ENCODE measurements at places on chromosomes 6 and 20.

- no peak for DNase-seq
These were observed 214.2 kb downstream of the COL19A1 start for GRCh38 chr6:70080443-70081070.

GRCh38 chr6:154579485-154579884, 69.0 kb upstream of the CNKSR3 start:
- no peak for DNase-seq

- DNase-seq: no peak
These were observed 267.4 kb upstream of the CDH4 start for GRCh38 chr20:60984666-60985065.

GRCh38 chr6:116476002-116476678, 15.0 kb downstream of the CALHM6 start:
- no peak for DNase-seq

DNA sequence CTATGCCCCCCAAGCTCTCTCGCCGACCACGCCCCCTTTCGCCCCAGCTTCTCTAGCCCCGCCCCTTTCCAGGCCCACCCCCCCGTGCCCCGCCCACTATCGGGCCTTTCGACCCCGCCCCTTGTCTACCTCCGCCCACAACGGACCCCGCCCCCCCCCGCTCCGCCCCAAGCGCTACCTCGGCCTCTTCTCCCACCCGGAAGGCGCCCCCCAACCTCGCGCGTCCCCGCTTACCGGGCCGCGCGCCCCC, 200 bp downstream of the ZBTB22 start:
- DNase-seq: no peak

DNA sequence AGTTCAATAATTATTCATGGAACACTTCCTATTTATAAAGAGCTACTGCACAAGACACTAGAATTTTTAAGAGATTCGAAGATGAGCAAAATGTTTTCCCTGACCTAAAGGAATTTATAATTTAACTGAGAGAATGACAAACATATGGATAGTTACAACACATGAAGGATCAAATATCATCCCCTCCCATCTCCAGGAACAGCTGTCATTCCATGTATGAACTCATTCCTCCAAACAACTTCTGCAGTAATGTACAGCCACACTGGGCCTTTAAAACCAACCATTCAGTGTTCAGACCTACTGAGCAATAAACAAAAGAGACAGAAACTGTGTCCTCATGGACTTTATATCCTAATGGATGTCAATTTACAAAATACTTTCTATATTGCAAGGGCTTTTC, 87.8 kb downstream of the KIF16B start:
- DNase-seq: no peak

DNA sequence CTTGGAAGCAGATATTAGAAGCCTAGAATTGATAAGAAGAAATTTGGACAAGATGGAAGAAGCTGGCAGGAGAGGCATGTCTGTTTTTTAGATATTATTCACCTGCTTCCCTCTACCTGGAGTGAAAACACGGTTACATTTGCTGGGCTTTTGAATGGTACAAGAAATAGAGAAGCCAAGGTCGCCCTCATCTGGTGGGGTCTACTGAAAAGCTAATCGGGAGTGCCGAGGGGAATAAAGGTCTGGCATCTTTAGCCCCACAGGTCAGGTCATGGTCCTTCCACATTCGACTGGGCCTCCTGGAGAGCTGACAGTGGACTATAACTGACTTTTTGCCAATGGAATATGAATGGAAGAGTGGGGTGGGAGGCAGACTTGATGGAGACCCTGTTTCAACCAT, 4.6 kb upstream of the C2 start:
- DNase-seq: no peak

- DNase-seq: no peak
These were observed 376.0 kb upstream of the HS3ST5 start for GRCh38 chr6:114718716-114719270.

DNA sequence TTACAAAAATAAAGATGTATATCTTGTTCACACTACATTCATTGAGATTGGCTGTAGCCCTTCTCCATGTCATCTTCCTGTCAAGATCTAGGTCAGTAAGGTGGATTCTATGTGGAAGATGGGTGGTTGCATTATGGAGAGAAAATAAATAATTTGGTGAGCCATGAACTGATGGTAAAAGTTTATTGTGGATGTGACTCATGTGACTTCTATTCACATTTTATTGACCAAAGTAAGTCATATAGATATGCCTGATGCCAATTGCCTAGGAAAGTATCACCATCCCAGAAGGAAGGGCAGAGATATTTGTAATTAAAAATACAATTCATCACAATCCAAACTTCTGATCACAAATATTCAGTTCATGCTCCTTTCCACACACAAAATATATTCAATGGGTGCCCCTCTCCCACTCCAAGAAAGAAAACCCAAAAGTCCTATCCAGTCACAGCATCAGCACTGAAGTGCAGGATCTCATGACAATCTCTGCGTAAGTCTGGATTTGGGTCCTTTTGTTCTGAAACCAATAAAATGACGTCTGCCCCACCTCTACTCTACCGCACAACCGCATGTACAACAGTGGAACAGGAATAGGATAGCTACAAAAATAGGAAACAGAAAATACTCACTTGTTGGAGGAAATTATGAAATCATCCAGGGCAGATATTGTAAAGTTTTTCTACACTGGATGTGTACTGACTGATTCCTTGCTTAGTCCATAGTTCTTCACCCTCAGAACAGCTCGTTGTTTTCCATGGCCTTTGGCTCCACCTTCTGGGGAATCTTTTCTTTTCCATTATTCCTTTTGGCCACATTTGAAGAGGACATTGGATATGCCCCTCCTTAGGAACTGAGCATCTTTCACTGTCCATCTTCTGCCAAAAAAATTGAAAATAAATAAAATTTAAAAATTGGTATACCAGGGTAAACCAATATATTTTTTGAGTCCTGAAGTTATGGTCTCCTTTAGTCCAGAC, 16.1 kb upstream of the SLC17A3 start:
- no peak for DNase-seq

- no peak for DNase-seq
These were observed 220.8 kb downstream of the BCAS1 start for GRCh38 chr20:53849471-53850059.

DNA sequence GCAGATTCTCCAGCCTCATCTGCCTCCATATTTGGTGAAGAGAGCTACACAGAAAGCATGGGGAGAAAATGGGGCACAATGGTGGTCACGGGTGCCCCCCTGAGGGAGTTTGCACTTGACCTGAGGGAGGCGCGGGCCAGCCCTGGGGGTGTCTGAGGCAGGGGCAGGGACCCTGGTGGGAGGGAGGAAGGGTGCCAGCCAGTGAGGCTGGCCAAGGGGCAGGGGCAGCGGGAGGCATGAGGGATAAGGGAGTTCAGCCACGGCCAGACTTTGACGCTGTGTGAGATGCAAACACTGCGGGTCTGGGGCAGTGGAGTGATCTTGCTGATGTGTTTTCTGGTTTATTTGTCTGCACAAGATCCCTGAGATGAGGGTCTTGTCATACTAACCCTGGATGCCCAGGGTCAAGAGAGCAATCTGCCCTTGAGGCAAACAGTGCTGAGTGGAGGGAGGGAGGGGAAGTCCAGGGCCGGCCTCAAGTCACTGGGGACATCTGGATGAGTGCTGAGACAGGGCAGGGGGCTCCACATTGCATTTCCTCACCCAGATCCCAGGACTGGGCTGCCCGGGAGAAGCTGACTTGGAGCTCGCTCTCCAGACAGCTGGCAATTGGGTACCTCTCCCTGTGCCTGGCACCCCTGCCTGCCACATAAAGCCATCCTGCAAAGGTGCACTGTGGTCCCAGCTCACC, 8.8 kb upstream of the PCMTD2 start:
- DNase-seq: no peak

DNA sequence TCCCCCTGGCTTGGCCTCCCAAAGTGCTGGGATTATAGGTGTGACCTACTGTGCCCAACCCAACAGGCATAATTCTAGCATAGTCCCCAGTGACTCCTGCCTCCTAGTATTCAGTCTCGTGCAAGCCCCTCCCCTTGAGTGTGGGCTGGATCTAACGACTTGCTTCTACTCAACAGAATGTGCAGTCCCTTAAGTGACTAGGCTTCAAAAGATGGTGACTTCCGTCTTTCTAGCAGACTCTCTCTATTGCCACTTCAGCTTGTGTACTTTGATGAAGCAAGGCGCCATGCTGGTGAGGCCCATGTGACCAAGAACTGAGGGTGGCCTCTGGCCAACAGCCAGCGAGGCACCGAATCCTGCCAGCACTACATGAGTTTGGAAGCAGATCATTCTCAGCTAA, 109.6 kb upstream of the TRAF3IP2 start:
- DNase-seq: no peak

DNA sequence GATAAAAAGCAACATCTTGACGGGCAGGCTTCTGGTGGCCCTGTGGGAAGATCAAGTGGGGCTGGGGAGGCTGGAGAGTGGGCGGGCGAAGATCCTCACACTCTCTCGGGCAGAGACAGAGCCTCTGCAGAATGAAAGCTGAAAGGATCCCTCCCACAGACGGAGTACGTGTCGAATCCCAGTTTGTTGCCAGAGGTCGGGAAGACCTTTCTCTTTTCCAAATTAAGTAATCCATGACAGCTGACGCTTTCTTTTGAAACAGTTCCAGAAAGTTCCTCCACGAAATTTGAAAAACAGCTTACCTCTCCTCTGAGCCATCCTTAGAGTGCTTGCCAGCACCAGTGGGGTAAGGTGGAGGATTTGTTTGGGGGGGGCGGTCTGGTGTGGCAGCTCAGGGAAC, 155.6 kb upstream of the SMLR1 start:
- no peak for DNase-seq

DNA sequence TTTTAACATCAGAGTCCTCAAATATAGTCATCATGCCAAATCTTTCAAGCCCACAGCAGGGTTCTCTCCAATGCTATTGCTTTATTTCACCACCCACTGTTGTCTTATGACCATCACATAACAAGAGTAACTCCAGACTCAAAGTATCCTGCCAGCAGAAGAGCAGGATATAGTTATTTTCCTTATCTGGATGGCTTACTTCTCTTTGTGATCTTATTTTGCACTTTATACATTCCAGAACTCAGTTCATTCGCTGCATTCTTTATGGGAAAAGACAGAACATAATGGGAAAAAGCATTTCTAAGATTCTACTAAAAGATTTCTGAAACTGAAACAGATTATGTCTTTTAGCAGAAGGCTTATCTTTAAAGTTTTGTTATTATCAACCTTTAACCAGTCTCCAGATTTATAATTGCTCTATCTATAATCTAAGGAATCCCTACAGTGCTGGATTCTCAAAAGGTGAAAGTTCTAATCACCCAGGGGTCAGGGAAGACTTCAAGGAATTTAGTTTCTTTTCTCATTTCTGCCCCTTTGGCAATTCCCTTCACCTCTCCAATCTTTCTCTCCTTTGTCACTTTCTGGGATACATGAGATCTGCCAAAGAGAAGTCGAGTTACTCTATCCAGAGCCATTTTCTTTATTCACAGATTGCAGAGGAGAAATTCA, 190.4 kb downstream of the TPBG start:
- no peak for DNase-seq

GRCh38 chr6:148317739-148318138, 24.9 kb upstream of the SASH1 start:
- DNase-seq: no peak

- DNase-seq: no peak
These were observed 140.4 kb upstream of the COL21A1 start for GRCh38 chr6:56387621-56388414.

DNA sequence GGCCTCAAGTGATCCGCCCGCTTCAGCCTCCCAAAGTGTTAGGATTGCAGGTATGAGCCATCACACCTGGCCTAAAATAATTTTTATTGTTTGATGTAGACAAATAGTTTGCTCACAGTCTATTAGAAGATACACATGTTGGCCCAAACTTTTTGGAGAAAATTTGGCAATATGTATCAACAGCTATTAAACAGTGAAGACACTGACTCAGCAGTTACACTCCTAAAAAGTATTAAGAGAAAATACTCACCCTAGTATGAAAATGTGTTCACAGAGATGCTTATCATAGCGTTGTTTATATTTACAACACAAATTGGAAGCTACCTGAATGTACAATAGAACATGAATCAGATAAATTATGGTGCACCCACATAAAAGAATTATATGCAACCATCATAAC, 173.1 kb downstream of the WDR27 start:
- DNase-seq: no peak

DNA sequence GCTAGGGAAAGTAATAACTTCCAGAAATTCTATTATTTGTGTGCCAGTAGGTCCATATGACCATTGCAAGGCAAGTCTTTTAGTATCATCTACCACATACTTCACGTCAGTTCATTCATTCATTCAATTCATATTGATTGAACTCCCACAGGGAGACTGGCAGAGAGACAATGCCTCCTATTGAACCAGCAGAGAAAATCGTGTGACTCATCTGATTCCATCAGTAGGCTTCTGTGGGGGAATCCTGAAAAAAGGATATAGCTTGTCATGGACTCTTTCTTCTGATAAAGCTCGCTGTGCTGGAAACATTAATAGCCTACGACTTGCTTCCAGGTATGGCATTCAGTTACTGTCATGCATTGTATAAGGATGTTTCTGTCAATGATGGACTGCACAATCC, 45.3 kb upstream of the CNR1 start:
- no peak for DNase-seq

- no peak for DNase-seq
These were observed 319.1 kb downstream of the ARHGAP18 start for GRCh38 chr6:129390900-129391299.

GRCh38 chr6:3195695-3196497, 31.6 kb downstream of the TUBB2B start:
- no peak for DNase-seq

DNA sequence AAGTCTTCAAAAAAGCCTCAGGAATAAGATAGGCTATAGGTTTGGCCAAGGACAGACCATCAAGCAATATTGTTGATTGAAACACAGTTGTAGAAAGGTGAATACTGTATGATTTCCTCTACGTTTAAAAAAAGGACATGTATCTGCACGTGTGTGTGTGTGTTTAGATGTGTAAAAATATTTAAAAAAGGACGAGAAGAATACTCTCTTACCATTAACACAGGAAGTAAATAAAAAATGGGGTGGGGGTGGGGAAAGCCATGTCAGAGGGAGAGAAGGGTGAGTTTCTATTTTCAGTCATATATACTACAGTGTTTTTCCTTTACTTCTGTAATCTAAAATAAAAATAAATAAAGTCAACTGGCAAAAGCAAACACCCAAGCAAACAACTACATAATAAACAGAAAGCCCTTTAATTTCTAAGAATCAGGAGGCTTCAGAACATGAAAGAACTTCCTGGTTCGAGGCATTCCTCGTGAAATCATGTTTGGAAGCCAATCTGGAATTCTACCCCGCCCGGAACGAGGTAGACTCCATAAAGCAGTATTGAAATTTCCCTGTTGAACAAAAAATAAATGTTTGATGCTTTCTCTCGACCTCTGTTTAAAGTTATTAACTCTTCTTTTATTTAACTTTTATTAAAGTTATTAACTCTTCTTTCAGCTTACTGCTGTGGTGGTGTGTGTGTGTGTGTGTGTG, 158.1 kb upstream of the ZNF217 start:
- no peak for DNase-seq

DNA sequence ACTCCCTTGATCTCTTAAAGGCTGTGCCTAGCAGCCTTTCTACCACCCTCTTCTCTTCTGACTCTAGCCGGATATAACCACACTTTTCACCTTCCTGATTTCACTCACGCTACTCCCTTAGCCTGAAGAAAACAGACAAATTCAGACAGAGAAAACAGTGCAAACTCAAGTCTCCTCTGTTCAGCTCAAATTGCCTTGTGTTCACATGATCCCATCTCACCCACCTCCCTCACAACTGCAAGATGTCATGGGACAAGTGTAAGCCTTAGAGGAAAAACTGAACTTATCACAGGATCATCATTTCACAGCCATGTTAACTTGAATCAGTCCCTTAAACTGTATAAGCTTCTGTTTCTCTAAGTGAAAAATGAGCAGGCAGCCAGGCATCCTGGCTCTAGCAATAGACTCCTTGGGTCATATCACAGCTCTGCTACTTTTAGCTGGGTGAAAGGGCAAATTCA, 66.5 kb upstream of the TENT5A start:
- no peak for DNase-seq

Measured in amniotic stem cell (primary cell).